ENCODE measurements at places on chromosomes 1 and 21.

GRCh38 chr1:69671363-69672010 lies 103.8 kb downstream of the LRRC7 start:
- no peak for DNase-seq

DNA sequence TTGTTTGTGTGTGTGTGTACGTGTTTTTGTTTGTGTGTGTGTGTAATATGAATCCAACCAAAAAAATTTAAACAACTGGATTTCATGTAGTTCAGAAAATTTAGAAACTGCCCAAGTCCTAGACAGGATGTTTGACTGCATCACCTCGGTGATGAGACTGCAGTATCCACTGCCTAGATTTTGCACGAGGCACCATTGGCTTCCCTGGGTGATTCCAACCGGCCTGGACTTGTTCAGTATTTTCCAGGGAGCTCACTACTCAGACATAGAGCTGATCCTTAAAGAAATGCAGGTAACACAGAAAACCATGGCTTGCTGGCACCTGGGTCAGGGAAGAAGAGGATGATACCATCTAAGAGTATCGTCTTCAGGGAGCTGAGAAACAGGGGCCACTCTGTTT lies 18.2 kb upstream of the KCNK2 start:
- DNase-seq = no peak

- DNase-seq = peak; percentile 25
Observed at GRCh38 chr21:30306884-30307283, 13.2 kb downstream of the KRTAP26-1 start.

DNA sequence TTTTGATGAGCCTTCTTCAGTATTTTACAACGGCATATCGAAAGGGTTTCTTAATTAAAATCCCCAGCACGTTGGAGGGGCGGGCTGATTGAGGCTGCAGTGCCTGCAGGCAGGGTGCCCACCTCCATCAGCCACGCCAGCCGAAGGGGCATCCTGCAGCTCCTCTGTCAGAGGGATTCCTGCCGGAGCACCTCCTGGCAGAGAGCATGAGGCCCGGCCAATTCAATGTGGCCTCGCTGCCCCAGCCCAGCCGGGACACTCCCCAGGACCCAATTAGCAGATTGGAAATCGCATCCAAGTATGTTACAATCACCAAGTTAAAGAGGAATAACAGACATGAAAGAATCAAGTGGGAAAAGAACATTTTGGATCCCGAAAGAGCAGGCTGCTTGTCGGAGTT lies 216.6 kb downstream of the ST6GALNAC3 start:
- no peak for DNase-seq

- no peak for DNase-seq
Observed at GRCh38 chr1:184506481-184506880, 119.7 kb downstream of the C1orf21 start.

Measured in NCI-H2081 (cell line).